DMS153 (cell line): ENCODE measurements at places on chromosomes 4 and X.

- DNase-seq, result peak; percentile 96
Measured at GRCh38 chr4:173370477-173371291, at the start of gene SAP30. Gene SAP30, plus strand, starts transcription at chr4:173370954. Its CDS starts 229 bp downstream, at chr4:173371183.

DNA sequence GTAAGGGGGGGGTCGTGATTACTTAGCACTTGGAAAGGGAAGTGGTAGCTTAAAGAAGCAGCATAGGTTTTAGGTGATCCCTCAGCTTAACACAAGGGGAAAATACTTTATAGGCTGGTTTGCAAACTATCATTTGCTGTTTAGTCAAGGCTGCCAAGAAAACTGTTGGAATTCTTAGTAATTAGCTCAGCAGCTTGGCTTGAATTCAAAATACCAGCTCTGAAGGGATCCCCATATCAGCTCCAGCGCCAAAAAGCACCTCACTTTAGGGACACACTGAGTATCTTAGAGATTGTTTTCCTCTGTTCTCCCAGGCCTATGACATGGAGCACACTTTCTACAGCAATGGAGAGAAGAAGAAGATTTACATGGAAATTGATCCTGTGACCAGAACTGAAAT is 8.8 kb downstream of the TNMD start:
- no peak for DNase-seq

DNA sequence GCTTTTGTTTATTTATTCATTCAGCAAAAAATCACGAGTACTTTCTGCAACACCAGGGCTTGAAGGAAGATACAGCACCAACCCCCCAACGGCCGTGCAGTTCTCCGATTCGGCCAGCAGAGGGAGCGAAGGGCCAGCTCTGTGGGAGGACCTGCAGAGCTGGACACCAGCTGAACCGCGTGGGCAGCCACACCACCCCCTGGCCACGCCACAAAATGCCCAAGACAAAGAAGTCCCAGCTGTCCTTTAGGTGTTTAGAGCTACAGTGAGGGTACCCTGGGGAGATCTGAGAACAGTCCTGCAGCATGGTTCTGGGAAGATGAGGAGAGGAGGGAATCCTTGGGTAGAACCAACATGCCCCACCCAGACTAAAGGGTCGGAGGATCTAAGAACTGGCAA is 83.1 kb downstream of the RELL1 start:
- DNase-seq, result peak; percentile 1

DNA sequence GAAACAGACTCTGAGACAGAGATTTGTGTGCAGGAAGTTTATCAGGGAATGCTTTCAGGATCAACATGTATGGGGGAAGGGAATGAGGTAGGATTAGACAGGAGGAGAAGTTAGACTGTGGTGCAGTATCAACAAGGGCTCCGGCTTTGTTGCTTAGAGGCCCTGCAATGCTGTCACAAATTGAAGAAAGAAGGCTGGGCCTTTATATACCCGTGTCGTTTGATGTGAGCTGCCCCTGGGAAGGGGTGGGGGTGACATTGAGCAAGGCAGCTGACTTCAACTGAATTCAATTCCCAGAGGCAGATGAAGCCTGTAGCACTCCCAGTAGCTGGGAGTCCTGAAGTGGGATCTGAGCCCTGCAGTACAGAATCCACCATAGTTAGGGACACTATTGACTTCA is 29.5 kb upstream of the USP9X start:
- DNase-seq, result no peak

DNA sequence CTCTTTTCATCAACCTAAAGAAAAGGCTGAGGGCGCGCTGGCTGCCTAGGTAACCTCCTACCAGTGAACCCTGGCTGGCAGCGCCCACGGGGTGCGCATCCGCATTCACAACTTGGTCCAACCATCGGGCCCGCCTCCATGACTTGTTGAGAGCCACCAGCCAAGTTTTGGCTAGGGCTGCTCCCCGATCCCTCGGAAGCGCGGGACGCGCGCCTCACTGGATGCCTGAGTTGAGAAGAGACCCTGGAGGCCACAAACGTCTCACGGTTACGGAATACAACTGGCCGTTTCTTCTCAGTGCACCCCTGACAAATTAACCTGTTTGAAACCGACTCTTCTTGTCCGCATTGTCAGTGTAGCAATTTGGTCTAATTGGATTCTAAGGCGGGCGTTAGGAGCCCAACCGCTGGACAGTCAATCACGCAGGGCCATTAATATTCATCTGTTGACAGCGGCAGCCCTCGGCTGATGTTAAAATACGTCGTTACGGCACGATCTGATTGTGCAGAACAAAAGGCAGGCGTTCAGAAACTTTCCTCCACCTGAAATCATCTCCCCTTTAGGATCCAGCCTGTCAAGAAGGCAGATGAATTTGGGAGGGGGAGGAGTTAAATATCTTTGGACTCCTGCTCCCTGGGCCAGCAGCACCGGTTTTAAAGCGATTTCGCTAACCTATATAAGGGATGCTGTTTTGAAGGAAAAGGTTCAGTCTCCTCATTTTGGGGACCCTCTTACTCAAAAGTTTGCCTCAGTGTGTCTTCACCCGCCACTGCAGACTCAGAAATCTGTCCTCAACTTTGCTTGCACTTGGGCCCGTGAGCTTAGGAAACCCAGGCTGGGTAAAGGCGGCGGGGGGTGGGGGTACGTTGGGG is 1.2 kb downstream of the GPC3 start:
- no peak for DNase-seq

GRCh38 chr4:7646384-7647061 is 211.8 kb upstream of the PSAPL1 start:
- DNase-seq, result no peak

GRCh38 chrX:31449965-31450364 is 378.1 kb upstream of the FTHL17 start:
- no peak for DNase-seq

GRCh38 chrX:95903975-95904374 is 780.7 kb upstream of the DIAPH2 start:
- no peak for DNase-seq

GRCh38 chr4:175784986-175785525 is 27.0 kb downstream of the GPM6A start:
- DNase-seq, result no peak

- DNase-seq, result no peak
Measured at GRCh38 chr4:154049457-154050181, 260.7 kb upstream of the SFRP2 start.
